HepG2 (cell line): ENCODE measurements at places on chromosomes 1 and 21. TPM values are rescaled to one million over a fixed set of nuclear protein-coding genes. Genes with fewer than 3 reads are reported as not detected.

The BLACAT1 gene
- polyA plus RNA-seq, result 2.7 and 2.8 TPM in 2 replicates

DNA sequence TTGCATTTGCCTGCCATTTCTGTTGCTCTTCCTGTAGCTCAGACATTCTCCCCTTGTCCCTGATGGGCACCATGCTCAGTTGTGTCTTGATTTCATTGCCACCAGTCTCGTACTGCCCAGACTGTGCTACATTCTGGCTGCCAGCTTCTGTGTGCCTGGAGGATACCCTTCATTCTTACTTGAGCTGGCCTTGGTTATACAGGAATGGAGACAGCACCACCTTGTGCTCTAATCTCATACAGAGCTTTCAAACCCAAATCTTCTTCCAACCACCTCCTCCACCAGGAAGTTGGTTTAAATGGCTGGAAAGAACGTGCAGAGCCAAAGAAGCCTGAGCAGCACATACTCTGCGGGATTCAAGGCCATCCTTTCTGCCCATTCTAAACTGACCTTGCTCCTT is 165.3 kb downstream of the SLC35F3 start:
- no peak for DNase-seq

The OLFML2B gene
- polyA plus RNA-seq, result not detected in 2 replicates

The KIF26B gene
- polyA plus RNA-seq, result 0.08 and 0.09 TPM in 2 replicates

GRCh38 chr1:47013293-47013692 is 10.2 kb upstream of the CYP4X1 start:
- no peak for DNase-seq

The ADAM30 gene
- not detected in 2 replicates for polyA plus RNA-seq

- DNase-seq, result no peak
These were observed 6.2 kb upstream of the CENPS start for GRCh38 chr1:10424034-10424433.

GRCh38 chr1:41350055-41350378 is 11.2 kb upstream of the FOXO6 start:
- DNase-seq, result no peak

The BCAR3 gene
- 3.6 and 5.4 TPM in 2 replicates for polyA plus RNA-seq

DNA sequence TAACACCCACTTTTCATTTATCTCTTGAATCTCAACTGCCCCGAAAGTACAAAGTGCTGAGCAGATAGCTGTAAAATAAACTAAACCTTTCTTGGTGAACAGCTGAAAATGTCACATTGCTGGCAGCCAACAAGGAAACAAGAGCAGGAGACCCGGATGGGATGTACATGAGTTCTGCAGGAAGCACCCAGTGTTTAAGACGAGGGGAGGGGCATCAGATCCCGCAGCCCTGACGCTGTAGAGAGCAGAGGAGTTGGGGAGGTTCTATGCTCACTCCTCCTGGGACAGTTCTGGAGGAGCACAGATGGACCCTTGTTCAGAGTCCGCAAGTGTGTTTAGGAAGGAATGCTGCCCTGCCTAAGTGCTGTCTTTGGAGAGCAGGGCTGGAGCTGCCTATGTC is 32.0 kb upstream of the EPHA8 start:
- no peak for DNase-seq

The ECE1 gene
- polyA plus RNA-seq, result 13.5 and 17.0 TPM in 2 replicates

- no peak for DNase-seq
These were observed 456.0 kb upstream of the PKN2 start for GRCh38 chr1:88228114-88228513.
